ENCODE measurements at places on chromosomes 6 and 20.

DNA sequence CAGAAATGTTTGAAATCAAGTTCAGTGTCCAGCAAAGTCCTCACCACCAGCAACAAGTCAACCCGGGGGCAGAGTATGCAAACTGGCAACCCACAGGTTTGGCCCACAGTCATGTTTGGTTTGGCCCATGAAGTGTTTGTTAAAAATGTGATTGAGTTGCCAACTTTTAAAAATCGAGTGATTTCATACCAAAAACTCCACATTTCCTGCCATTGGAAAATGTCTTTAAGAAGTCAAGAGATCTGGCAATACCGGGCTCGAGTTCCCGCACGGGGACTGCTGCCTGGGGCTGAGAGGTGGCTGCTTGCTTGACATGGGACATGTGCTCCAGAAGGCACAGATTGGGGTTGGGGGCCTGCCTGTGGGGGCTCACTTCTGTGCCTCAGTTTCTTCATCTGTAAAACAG lies 36.1 kb downstream of the PREX1 start:
- no peak for DNase-seq

- DNase-seq: no peak
These were observed 10.5 kb downstream of the GNAS-AS1 start for GRCh38 chr20:58839991-58840747.

DNA sequence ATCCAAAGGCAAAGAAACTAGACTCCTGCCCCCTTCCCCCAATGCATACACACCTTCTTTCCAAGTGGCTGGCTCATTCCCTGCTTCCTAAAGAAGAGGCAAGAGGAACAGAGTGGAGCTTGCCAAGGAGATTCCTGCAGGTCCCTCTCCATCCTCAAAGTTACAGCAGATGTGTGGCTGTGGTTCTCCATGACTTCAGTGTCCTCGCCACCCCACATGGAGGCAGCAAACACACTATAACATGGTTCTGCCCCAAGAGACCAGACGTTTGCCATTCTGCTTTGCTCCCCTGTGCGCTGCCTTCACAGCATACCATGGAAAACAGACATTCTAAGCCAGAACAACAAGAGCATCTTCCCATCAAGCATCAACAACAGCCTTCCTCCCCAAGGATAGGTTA lies 84.4 kb downstream of the BACH2 start:
- no peak for DNase-seq

GRCh38 chr6:20893412-20893811 lies 359.2 kb downstream of the CDKAL1 start:
- no peak for DNase-seq

DNA sequence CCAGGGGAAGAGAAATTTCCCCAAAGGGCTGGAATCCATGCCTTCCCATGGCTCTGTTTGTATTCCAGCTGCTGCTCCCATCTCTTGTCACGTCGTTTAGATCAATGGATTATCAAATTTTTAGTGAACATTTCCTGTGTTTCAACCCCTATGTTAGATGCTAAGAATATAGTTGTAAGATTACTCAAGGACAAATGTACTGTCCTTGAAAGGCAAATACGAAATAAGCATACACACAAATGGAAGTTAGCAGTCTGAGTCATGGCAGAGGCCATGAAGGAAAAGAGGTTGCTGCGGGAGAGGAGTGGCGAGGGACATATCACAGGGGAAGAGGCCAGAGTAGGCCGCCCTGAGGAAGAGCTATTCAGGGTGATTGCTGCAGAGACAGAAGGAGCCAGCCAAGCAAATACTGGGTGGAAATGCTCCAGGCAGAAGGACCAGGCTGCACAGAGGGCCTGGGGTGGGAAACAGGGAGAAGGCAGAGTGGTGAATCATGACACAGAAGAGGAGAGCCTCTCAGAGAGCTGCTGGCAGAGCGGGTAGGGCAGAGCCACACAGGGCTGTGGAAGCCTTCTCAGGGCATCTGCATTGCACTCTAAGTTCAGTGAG lies 219.2 kb upstream of the LRFN2 start:
- DNase-seq: no peak

DNA sequence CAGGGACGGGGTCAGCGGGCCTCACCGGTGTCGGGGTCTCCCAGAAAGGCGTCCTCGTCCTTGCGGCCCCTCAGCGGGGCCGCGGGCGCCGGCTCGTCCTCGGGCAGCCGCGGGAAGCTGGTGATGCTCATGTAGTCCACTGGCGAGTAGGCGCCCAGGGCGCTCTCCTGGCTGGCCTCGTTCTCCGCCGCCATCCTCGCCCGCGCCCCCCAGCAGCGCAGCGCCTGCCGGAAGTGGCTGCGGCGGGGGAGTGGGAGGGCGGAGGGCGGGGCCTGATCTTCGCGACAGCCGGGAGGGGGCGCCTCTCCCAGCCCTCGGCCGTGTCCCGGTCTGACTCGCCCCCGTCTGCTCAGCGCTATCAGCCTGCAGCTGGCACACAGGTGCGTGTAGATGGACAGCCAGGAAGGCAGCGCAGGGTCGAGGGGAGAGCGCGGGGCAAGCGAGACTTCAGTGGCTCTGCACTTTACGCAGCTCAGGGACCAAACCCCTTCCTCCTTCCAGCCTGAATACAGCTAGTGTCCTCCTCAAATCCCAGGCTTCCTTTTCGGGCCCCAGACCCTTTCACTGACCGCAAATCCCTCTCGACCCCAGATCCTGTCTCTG lies at the start of gene GGT7:
Gene GGT7, minus strand, starts transcription at position 235 of the 603 bp plus-strand sequence. Its CDS starts 41 bp downstream, at position 194.
- peak; percentile 70 for DNase-seq

DNA sequence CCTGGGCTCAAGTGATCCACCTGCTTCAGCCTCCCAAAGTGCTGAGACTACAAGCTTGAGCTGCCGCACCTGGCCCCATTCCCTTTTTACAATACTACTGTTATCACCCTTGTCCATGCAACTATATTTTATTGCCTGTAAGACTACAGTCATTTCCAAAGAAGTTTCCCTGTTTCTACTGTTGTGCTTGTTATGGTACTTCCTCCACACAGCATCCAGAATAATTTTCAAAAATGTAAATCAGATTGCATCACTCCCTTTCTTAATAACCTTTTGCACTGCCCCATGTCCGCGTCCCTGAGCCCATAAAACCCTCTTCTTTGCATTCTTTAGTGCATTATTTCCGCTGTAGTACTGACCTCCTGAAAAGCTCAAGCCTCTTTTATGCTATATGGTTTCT lies 128.9 kb upstream of the AKIRIN2 start:
- DNase-seq: no peak

DNA sequence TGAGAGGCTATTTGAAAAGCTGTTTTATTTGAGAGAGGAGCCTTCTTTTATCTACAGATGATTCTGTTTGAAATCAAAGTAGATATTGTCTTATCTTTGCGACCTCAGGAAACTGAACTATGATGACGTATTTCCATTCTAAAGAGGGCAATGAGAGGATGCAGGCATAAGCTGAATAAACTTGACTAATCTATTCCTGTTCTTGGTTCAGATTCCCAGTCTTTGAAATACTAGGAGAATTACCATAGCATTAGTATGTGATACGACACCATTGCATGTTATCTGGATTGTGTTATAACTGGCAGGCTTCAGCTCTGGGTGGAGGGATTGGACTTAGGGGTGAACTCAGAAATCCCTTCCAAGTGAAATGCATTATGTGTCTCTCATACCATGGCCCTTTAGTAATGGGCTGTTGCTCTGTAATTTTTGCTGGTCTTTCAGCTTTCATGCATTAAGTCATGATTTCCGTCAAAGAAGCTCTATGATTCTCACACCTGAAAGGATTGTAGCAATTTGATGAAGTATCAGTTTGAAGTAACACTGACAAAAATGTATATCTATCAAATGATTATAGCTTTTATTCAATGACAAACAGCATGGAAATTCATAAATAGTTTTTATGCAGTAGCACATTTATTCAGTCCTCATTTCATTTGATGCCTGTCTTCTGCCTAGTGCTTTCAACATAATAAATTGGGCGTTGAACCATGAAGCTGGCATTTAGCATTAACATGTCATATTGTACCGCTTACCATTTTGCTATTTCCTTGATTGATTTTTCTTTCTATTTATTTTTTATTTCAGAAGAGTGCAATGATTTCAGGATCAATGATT lies 138.4 kb upstream of the SPACA1 start:
- DNase-seq: no peak

- DNase-seq: no peak
These were observed 143.2 kb downstream of the SLC16A10 start for GRCh38 chr6:111230351-111231089.

DNA sequence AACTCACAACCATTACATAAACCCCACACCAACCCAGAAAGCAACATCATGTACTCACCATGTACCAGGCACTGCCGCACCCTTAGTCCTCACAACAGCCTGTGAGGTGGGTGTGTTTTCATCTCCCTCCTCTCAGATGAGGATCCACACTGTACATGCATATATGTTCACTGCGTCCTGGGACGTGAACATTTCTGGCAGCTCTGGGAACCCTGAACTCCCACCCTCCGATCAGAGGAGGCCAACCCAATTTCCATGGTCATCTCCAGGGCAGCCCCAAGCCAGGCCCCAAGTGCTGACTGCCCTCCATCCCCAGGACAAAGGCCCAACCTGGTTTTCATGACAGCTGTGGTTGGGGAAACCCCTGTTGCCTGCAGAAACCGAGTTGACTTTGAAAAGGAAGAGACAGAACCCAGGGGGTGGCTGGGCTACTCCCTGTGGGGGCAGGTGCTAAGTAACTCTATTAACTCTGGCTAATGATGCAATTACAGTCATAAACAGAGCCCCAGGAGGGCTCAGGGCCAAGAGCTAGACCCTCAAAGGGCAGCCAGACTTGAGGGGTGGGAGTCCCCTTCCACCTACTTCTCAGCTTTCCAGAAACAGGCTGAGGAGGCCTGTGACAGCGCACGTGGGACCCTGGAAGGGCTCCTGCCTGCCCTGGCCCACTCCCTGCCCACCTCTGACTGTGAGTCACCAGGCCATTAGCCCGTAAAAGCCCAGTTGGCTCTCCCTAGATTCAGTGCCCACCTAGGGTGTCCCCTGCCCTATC lies 2.6 kb downstream of the TFEB start:
- peak; percentile 12 for DNase-seq

GRCh38 chr6:71333050-71333449 lies 44.4 kb downstream of the OGFRL1 start:
- DNase-seq: no peak

All from activated CD8-positive, alpha-beta memory T cell treated with anti-CD3 and anti-CD28 coated beads for 48 hours (primary cell).